Temporal lobe (tissue), 4 donors: ENCODE measurements at places on chromosomes 2 and 18. TPM values are rescaled to one million over a fixed set of nuclear protein-coding genes. Genes with fewer than 3 reads are reported as not detected.

The CRACDL gene
- 1.2 TPM for total RNA-seq

The CHPF gene
- 32.5 TPM for total RNA-seq

The RALBP1 gene
- 26.1 TPM for total RNA-seq

The ANKRD30BL gene
- 8.9 TPM for total RNA-seq

The UPP2 gene
- 2.2 TPM for total RNA-seq

The SPDYA gene
- total RNA-seq, result 1.5 TPM

The MROH2A gene
- total RNA-seq, result not detected

The FECH gene
- total RNA-seq, result 19.7 TPM

The CPO gene
- total RNA-seq, result not detected

The C2orf80 gene
- total RNA-seq, result 26.6 TPM

The PLGLB1 gene
- 6.6 TPM for total RNA-seq

The MEP1B gene
- under 0.01 TPM for total RNA-seq

The NT5DC4 gene
- not detected for total RNA-seq

The IL1RL1 gene
- 0.25 TPM for total RNA-seq

The STAM2 gene
- 41.6 TPM for total RNA-seq

The TSPYL6 gene
- total RNA-seq, result under 0.01 TPM

The C2orf92 gene
- total RNA-seq, result 3.7 TPM

The CDH19 gene
- total RNA-seq, result 0.25 TPM

The IL1R1 gene
- 0.74 TPM for total RNA-seq

The CYP26B1 gene
- total RNA-seq, result 3.7 TPM

The CNDP1 gene
- 0.49 TPM for total RNA-seq

The ALPP gene
- total RNA-seq, result not detected

The LYPD1 gene
- 24.1 TPM for total RNA-seq

The PER2 gene
- 5.9 TPM for total RNA-seq

The SERPINB11 gene
- total RNA-seq, result not detected

The PRLH gene
- not detected for total RNA-seq
